Caco-2 (cell line): ENCODE measurements at places on chromosomes 6 and 20. TPM values are rescaled to one million over a fixed set of nuclear protein-coding genes. Genes with fewer than 3 reads are reported as not detected.
A peak's percentile ranks its signal among the peaks of the same experiment; 100 is the strongest.

Gene ADGRF5
- total RNA-seq = not detected in 2 replicates

Gene ZBP1
- not detected in 2 replicates for total RNA-seq

GRCh38 chr20:36399147-36399968 is 93.2 kb downstream of the DLGAP4 start:
- no peaks in the 10 kb centered on the region for H3K36me3 ChIP-seq
- H3K4me3 ChIP-seq = no peak overlapping the region
- DNase-seq = peak; percentile 86

DNA sequence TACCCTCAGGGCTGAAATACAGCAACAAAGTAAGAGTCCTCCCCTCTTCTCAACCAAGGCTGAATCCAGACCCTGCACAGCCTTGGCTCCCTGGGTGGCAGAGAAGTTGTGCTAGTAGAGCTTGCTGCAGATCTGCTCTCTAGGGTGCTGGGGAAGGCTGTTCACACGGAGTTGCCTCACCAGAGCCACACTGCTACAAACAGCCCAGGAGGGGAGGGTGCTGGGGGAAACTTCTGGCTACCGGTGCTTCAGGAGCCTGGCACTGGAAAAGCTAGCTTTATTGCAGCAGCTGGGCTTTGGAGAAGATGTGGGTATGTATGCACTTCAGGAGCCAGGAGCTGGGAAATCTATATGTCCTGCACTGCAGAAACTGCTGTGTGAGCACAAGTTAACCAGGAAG is 37.6 kb upstream of the SUPT3H start:
- H3K27me3 ChIP-seq = peaks cover 5% of the 10 kb centered on the region
- no peaks in the 10 kb centered on the region for H3K36me3 ChIP-seq
- H3K4me1 ChIP-seq = peaks cover 7% of the 10 kb centered on the region; the same call in 1 of the 2 replicates
- no peak for DNase-seq
